Sciatic nerve (tissue), 2 donors: ENCODE measurements at places on chromosomes 2 and 18.

DNA sequence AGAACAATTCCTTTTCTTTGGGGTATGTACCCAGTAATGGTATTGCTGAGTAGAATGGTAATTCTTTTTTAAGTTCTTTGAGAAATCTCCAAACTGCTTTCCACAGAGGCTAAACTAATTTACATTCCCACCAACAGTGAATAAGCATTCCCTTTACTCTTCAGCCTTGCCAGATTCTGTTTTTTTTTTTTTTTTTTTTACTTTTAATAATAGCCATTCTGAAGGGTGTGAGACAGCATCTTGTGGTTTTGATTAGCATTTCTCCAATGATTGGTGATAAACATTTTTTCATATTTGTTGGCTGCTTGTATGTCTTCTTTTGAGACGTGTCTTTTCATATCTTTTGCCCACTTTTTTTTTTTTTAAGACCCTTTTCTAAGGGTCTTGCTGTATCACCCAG lies 137.4 kb downstream of the RTN4 start:
- no peak for DNase-seq

GRCh38 chr18:471716-472115 lies 28.8 kb downstream of the COLEC12 start:
- no peak for DNase-seq

DNA sequence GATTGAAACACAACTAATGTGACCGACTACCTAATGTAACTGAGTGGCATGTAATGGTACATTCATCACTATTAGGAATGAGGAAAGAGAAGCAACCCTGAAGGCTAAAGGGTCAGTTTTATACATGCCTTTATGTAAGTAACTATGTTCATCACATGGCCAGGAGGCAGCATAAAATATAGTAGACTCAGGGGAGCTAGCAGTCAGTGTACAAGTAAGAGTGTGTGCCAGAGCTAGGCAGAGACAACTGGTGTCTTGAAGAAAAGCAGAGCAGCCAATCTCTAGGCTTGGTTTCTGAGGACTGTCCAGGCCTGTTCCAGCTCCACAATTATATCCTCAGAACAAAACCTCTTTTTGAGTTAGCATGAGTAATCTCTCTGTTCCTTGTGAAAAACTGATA lies 18.1 kb downstream of the SMAD2 start:
- DNase-seq, result no peak

- no peak for DNase-seq
Observed at GRCh38 chr2:170843656-170844055, 27.0 kb downstream of the GAD1 start.

DNA sequence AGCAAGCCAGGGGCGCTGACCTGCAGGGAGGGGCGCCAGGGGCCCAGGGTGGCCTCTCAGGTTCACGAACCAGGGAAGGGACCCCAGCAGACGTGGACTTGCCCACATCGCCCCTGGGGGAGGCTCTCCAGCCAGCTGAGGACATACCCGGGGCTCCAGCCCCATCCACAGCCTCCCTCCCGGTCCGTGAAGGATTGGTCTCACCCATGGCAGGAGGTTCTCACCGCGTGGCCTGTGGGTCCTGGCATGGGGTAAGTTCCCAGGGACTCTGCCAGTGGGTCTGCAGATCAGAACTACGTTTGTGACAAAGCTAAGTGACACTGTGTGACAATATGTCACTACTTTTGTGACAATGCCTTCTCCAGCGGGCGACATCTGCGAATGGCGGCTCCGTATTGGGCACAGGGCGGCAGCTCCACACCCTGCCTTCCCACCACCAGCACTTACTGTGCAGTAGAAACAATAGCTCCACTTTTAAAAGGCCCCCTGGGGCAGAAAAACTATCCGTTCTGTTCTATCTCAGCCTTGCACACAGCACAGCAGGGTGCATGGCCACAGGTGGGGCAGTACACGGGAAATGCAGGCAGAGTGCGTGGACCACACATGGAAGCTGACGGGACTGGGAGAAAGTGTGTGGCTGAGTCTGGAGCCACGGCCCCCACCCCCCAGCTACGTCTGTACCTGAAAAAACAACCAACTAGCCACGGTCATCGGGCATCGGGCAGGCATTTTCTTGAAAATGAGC lies 65.2 kb upstream of the CTDP1 start:
- peak; percentile 43 for DNase-seq
